ENCODE measurements at places on chromosomes 2 and 18.

- DNase-seq = no peak
Observed at GRCh38 chr2:217650229-217650628, 352.6 kb downstream of the TNS1 start.

DNA sequence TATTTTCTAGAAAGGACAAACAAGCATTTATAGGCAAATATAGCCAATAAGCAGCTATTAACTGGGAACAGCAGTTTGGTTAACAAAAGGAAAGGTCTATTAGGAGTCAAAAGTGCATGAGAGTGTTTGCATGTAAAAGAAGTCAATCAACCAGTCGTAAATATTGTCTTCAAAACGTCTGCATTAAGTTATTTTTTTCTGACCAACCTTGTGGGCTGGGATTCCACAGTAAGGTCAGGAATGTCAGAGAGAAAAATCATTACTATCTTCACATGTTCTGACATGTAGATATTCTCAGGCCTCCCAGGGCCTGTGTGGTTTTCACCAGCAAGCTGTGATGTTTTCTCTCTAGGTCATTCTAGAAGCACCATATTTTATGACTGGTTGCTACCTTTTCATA lies 922.5 kb downstream of the SUCLG1 start:
- no peak for DNase-seq

- no peak for DNase-seq
Observed at GRCh38 chr2:103656558-103656957, 894.7 kb downstream of the TMEM182 start.

- DNase-seq = peak; percentile 57
Observed at GRCh38 chr2:160406591-160407392, 86.8 kb downstream of the RBMS1 start.

DNA sequence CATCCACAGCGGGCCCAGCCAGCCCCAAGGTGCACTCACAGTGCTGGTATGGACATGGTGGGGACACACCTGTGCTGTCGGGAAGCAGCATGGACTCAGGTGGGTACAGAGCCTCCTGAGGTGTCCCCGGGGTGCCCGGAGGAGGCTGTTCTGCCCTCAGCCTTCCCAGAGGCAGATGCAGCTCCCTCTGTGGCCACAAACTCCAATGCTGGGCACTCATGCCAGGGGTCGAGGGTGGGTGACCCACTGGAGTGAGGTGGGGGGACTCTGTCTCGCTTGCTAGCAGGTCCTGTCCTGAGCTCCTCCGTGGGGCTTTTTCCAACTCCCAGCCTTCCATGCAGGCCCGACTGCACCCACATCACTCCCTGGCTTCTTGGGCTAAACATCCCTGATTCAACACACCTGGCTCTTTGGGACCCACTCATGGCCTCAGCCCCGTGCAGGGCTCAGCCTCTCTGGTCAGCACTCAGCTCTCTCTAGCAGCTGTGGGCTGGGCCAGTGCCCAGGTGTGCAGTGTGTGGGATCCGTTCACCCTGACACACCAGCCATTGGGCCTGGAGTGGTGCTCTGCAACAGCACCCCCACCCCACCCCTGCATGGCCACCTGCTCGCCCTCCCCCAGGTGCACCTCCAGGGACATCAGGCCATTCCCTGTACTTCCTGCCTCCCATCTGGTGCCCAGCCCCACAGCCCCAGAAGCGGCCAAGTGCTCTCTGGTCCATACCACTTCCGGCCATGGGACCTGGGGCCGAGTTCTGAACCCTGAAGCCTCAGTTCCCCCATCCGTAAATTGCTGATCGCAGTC lies 16.0 kb downstream of the RAMP1 start:
- no peak for DNase-seq

GRCh38 chr2:47519604-47520301 lies 116.8 kb downstream of the MSH2 start:
- DNase-seq = no peak

DNA sequence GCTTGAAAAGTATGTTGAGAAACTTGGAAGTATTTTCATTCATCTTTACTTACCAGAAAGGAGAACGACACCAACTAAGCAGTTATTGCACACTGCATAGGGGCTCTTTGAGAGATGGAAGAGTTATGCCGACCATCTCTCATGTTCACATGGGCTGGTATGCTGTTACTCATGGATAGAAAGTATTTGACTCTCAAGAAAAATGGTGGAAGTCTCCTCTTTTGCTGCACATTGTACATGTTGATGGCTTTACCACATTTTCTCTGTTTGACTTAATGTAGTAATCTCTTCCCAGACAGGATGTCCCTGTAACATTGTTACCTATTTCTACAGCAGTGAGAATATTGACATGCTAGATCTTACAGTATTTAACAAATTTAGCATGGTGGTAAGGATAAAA lies 23.2 kb downstream of the CAB39 start:
- DNase-seq = no peak

GRCh38 chr18:63788447-63789096 lies 13.4 kb downstream of the SERPINB7 start:
- no peak for DNase-seq

DNA sequence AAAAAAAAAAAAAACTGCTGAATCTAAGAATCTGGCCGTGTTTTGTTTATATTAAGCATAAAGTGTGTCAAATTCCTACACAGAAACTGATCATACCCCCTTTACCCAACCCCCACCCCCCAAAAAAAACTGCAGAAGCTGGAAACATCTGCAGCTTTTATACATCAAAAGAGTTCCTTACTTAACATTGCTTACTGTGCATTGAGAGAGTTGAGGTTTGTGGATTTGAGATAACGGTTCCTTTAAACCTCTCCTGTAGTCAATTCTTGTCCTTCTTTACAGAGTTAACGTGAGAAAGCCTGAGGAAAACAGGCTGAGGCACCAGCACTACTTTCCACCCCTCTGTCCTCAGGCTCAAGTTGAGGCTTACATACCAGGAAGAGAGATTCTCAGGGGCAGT lies 34.5 kb downstream of the FRZB start:
- DNase-seq = no peak

All from activated T-helper 1 cell treated with Interleukin-2 at 50 U/mL for 16 hours (primary cell).